T-helper 2 cell (primary cell): ENCODE measurements at places on chromosomes 12 and 14.

GRCh38 chr12:31603546-31604009, 12.6 kb upstream of the DENND5B start:
- DNase-seq = no peak

DNA sequence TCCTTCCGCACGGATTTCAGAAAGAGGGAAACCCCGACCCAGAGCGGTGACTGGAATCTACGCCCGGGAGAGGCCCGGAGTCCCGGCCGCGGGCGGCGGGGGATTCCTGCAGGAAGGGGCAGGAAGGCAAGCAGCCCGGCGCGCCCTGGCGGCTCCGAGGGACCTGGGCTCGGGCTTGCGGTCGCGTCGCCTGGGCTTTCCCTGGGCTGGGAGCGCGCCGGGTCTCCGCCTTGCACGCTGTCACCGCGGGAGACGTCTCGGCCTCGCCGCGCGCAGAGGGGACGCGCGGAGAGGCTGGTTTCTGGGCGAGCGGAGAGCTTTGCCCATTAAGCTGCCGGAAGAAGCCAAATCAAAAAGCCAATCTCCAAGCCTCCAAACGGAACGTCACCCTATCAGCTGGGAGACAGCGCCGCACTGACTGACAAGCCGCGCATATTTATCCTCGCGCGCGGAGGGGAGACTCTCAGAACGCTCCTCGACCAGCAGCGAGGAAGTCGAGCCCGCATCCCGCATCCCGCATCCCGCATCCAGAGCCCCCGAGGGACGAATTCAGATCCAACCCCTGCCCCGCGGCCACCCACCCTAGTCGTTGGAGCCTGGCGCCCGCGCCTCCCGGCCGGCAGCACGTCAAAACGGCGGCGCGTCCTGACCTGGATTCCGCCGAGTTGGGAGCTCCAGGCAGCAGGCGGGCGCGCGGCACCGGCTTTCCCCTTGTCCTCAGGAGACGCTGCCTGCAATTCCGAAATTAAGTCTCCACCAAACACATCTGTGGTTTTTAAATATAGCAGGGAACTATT, at the start of gene SLC8A3:
SLC8A3 (minus strand) TSS at position 293 of the 797 bp plus-strand sequence. CDS start 20,529 bp downstream, outside the sequence.
- DNase-seq = no peak

GRCh38 chr12:91515944-91516694, 333.5 kb upstream of the DCN start:
- DNase-seq = no peak

GRCh38 chr14:81331229-81332021, 68.7 kb downstream of the STON2 start:
- DNase-seq = no peak

DNA sequence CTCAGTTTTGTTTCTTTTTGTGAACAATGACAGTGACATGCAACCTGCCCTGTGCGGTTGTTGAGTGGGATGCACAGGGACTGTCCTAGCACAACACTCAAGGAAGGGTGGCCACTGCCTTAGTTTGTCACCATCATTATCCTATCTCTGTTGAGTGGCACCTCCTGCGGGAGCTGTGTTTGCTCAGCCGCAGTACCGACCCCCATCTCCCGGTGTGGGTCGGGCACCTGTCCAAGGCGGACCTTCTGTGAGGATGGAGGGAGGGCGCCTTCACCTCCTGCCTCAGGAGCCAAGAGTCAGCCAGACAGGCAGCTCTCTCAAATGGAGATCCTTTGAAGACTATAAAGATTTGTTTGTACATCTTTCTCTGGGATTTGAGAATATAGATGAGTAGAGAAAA, 142.1 kb downstream of the TSPAN9 start:
- no peak for DNase-seq

GRCh38 chr12:101743242-101743641, 4.0 kb upstream of the SYCP3 start:
- no peak for DNase-seq

- DNase-seq = no peak
Observed at GRCh38 chr12:76135456-76135855, 51.0 kb upstream of the NAP1L1 start.
